ENCODE measurements at places on chromosomes 4 and X.

GRCh38 chrX:98637451-98637850, 1753.7 kb downstream of the RPA4 start:
- no peak for DNase-seq

GRCh38 chrX:47584714-47585113, 2.5 kb downstream of the TIMP1 start:
- no peak for DNase-seq

GRCh38 chrX:126658447-126658846, 105.8 kb upstream of the DCAF12L1 start:
- no peak for DNase-seq

GRCh38 chrX:103488332-103488731, 31.0 kb downstream of the RAB40A start:
- DNase-seq = no peak

- no peak for DNase-seq
Observed at GRCh38 chr4:44988011-44988410, 261.7 kb upstream of the GNPDA2 start.

GRCh38 chrX:125673758-125674157, 354.1 kb downstream of the TEX13C start:
- DNase-seq = no peak

DNA sequence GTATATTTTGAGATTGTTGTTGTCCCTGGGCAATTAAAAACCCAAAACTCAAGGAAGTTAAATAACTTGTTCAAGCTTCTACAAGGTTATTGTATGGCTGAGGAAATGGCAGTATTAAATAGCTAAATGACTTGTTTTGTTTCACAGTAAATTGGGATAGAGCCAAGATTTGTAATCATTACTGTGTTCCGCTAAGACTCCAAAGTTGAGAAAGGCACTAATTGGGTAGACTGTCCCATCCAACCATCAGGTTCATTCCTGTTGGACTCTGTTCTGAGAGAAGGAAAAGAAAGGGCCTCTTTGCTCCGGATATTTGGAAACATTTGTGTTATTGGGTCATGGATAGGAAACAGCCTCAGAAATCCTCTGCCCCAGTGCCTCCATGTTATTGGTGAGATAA, 82.2 kb downstream of the DCLK2 start:
- DNase-seq = no peak

DNA sequence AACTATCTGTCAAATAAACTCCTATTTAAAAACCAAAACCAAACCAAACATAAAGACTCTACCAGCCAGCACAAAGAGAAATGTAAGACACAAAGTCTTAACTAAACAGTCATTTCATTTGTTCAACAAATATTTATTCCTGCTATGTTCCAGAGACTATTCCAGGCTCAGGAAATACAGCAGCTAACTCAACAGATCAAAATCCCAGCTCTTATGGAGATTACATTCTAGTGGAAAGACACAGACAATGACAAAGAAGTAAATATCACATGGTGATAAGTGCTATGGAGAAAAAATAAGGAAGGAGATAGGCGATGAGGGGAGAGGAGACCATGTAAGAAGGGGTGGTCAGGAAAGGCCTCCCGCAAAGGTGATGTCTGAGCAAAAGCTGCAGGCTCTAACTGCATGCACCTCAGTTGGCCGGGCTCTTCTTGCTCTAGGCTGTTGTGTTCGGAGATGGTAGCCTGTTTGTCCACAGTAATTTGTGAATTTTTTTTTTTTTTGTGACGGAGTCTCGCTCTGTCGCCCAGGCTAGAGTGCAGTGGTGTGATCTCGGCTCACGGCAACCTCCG, 15.1 kb downstream of the PPEF1 start:
- no peak for DNase-seq

DNA sequence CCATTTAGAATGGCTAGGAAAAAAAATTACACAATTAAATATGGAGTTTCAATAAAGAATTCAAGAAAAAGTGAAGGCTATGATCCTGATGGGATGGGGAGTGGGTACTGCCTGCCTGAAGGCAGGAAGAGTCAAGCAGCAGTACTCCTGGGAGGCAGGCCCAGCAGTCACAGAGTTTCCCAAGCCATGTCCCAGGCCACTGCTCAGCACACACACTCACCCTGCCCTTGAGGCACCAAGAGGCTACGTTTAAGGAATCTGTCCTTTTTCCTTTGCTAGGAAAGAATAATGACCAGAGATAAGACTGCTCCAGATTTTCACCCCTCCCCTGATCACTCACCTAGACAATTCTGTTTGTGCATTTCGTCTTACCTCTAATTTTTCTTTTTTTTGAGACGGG, 30.2 kb downstream of the MAP7D3 start:
- DNase-seq = no peak

DNA sequence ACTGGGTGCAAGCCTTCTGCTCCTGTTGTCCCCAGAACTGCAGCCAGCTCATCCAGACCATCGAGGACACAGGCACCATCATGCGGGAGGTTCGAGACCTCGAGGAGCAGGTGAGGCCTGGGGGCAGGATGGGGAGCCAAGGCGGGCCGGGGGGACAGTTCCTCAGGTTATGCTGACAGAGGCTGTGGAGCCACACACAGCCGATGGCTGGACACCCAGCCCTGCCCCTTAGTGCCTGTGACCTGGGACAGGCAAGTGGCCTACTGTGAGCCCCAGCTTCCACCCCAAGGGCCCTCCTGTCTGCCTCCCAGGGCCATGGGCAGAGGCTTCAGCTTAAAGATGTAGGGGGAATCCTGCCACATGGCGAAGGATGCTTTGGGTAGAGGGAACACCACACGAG, 14.3 kb downstream of the CCDC22 start:
- no peak for DNase-seq

- no peak for DNase-seq
Observed at GRCh38 chr4:86959588-86960500, 25.0 kb downstream of the AFF1 start.

DNA sequence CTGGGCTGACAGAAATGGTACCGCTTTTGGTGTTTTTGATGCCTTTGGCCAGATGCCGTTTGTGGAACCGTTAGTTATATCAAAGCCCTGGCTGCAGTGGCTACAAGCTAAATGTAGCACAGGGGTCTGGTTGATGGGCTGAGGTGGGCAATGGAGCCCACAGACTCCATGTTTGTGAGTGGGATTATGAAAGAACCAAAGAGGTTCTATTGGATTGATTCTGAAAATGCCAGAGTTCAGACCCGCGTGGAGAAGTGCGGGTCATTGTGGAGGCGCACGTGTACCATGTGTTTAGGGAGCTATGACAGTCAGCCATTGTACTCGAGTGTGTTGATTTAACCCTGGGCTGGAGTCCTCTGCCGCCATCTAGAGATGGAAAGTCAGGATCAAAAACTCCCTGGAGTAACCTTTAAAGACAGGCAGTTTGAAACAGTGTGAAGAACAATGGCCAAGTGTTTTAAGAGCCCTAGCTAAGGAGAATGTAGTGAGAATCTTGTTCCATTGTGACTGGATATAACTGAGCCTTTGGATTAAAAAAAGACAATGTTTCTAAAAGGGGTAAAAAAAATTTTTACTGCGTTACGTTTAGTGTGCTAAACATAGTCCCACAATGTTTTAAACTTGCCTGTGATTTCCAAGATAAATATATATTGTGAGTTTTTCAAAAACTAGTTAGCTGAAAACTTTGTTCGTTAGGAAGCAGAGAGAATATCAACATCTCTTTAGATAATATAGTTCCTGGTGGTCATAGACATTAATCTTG, 12.7 kb downstream of the ART3 start:
- DNase-seq = no peak

DNA sequence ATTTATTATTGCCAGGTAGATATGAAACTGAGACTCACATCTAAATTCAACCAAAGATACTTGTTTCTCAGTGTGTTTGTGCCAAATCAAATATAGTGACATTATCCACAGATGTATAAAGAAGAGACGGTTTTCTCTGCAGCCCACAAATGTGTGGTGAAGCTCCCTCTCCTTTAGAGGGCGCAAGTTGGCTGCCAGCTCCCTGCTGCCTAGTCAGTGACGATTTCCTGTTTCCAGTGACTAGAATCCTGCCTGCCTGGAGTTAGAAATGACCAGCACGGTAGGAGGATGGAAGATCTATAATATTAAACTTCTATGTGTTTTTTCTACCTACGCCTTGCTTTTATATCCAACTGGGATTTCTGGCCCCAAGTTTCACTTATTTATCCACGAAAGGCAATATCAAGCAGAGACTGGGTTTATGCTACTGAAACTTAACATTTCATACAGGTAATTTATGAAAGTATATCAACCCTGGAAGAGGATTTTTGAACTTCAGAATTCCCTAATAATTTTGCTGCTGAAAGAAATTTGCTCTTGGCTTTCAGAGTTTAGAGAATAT, 1793.7 kb upstream of the TENM3 start:
- DNase-seq = no peak

Data from activated CD8-positive, alpha-beta memory T cell treated with anti-CD3 and anti-CD28 coated beads for 1 hour (primary cell).